Mucosa of gallbladder (tissue), 1 donor: ENCODE measurements at places on chromosomes 16 and 17.

DNA sequence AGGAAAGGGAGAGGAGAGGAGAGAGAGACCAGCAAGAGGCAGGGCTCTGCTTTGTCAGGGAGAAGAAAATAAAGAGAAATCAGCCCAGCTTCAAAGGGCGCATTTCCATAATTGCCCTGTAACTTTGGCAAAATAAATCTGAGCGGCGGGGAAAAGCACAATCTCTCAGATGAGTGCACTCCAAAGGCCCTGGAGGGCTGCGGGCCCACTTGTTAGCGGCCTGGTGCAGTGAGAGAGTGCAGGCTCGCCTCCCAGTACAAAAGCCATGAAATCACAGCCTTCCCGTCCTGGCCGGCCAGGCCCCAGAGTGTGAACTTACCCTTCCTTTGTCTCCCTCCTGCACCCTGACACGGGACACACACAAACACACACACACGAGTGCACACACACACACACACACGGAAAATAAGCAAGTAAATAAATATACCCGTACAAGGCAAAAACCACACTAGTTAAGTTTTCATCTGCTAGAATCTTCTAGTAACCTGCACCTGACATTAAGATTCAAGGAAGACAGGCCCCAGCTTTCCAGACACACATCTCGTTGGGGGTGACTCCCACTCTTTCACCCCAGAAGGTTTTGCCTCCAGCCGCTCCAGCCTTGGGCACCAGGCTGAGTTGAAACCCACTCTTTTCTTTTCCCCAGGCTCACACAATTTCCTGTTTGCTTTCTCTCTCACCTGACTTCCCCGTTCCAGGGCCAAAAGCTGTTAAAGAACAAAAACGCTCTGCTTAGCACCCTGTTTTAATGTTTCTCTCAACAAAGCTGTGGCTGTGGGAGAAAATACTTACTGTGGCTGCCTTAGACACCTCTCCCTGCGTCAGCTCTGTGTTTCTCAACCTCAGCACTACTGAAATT, 8.5 kb downstream of the IRX3 start:
- no peak for DNase-seq

- no peak for DNase-seq
These were observed 130.4 kb upstream of the PMFBP1 start for GRCh38 chr16:72302332-72302731.

DNA sequence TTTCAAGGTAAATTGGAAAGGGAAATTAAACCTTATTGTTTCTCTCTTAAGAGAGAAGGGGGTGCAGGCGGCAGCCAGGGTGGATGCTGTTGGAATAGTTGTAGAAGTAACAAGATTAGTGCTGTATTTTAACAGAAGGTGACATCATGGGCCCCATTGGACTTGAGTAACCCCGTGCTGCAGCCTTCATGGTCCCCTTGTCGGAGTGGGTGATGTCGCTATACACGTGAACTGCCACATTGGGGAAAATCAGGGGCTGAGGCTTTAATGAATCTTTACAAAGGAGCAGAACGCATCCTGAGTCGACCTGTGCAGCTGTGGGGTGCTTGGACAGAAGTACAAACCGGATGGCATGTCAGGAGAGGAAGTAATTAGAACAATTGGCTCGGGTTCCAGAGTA, 3.2 kb downstream of the SNX11 start:
- DNase-seq: no peak

- DNase-seq: peak; percentile 67
These were observed 54.7 kb upstream of the FASN start for GRCh38 chr17:82152556-82153294.

GRCh38 chr17:59365383-59365981, 34.0 kb downstream of the YPEL2 start:
- DNase-seq: no peak
